ENCODE measurements at places on chromosomes 11 and 22.

DNA sequence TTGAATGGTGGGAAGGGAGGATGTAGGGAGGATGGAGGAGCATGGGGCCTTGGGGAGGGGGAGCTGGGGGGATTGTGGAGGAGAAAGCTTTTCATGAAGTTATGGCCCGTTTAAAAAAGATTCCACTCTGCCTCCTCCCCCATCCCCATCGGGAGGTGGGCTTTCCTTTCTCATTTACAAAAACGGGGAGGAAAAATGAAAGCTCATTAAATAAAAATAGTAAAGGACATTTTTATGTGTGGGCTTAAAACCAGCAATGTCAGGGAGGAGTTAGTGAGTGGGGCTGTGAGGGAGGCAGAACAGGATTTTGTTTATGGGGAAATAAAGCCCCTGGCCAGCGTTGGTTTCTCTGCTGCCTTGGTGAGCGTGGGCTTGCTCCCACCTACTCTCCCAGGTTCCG, 83.2 kb downstream of the ZBTB16 start:
- DNase-seq, result no peak

DNA sequence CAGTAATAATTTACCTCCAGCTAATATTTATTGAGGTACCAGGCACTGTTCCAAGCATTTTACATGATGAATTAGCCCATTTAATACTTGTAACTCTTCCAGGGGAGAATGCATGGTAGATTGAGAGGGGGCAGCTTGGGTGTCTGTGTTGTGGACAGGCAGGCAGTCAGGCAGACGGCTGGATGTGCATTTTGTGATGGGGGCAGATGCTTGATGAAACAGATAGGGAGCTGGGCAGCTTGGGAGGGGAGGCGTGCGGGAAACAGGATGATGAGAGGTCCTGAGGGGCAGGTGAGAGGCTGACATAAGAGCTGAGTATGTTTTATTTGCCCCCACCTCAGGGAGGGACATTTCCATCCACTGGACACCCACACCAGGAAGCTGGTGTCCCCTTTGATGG, 33.1 kb upstream of the SHISAL1 start:
- no peak for DNase-seq

GRCh38 chr11:59292611-59293010, 66.1 kb upstream of the OR5AN1 start:
- DNase-seq, result no peak

DNA sequence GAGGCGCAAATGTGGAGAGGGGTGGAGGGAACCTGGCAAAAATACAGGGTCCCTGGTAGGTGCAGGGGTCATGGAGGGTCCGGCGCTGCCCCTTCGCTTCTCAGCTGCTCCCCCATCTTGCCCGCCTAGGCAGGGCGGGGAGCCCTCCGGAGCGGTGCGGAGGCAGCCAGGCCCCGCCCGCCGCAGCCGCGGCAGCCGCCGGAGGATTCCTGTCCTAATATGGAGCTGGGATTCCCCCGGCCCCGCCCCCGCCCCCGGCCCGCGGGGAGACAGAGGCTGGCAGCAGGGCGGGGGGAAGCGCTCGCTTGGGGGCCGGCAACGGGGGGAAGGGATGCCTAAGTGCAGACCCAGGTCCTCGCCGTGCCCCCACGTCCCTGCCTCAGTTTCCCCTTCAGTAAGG, 1.0 kb upstream of the NPAS4 start:
- DNase-seq, result peak; percentile 24

GRCh38 chr11:2824851-2825250, 60.7 kb downstream of the CDKN1C start:
- no peak for DNase-seq

DNA sequence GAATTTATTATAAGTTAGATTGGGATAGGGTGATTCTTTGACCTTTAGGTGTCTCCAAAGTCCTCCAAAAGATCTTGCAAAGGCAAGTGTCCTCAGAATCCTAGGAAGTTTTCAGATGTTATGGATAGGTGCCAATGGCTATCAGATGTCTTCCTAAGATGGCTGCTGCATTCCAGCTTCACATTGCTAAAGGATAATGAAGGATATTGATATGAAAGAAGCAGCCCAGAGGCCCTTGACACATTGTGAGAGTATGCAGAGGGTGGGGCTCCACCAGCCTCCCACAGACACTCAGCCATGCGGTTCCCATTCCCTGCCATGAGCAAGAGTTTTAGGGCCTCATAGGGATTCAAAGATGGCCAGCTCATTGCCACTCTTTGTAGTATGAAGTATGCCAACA, 22.3 kb upstream of the GLYATL2 start:
- no peak for DNase-seq

- no peak for DNase-seq
These were observed 555.0 kb downstream of the BRD1 start for GRCh38 chr22:49272546-49273125.

DNA sequence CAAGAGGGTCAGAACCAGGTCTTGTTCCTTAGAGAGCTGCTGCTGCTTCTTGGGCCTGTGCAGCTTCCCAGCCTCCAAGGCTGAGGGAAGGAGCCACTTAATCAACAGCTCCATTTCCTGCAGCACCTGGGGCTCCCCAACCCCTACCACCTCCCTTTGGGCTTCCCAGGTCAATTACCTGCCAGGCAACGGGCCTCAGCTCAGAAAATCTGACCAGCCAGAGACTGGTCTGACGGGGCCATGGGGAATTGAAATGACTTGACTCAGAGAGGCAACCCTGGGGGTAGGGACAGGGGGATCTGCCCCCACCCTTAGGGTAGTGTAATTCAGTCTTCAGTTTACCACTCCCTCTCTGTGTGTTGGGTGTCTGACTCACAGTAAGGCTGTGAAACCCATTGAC, 4.7 kb upstream of the MAJIN start:
- no peak for DNase-seq

- DNase-seq, result no peak
These were observed 7.8 kb downstream of the ADAMTS8 start for GRCh38 chr11:130420478-130421198.

DNA sequence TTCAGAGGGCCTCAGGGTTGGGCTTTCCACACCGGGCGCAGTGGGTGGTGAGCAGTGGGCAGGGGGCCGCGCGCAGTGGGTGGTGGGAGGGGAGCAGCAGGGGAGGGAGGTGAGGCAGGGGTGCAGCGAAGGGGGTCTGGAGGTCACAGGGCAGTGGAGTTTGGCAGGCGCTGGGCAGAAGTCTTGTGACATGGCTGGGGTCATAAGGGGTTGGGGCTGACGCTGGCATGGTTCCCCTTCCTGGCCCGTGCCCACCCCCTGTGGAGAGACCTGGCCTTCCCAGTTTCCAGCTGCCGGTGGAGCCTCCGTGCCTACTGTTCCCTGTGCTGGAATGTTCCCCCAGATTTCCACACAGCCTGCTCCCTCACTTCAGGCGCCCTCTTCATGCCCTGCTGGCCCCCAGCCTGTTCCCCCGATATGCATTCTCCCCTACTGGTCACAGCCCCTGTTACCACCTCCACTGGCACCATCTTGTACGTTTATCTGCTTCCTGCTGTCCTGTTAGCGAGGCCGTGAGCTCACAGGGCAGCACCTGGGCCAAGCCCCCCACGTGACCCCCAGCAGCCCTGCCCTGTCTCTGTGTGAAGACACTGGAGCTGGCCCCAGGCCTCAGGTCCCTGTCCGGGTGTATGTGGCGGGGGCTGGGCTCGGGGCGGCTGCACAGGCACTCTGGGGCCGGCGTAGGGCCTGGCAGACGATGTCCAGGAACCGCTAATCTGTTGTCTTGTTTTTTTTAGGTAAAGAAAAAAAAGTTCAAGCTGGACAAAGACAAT, 111.6 kb downstream of the KCNQ1OT1 start:
- no peak for DNase-seq

- DNase-seq, result no peak
These were observed 30.9 kb upstream of the NNMT start for GRCh38 chr11:114265122-114265878.

DNA sequence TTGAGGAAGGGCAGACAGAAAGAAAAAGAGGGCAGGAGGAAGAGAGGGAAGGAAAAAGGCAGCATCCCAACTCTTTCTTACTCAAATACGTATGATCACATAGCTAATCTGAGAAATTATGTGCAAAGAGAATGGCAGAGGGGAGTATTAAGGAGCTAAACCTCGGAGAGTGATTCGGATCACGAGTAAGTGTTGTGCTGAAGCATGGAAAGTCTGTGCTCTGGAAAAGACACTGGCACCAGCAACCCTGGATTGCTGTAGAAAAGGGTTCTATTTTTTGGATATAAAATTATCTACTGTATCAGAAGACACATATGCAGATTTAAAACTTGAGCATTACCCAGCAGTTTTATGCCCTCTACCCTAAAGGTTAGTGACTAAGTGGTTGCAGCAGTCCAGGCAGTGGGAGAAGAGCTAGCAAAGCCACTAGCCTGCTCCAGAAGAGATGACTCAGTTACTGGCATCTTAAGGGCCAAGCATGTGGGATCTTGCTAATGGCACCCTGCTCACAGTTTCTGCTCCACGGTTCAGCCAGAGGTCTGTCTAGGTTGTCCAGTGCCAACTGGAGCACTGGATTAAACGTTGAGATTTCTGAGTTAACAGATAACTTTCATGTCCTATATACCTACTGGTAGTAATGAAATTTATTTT, 151.7 kb downstream of the SWAP70 start:
- DNase-seq, result no peak

DNA sequence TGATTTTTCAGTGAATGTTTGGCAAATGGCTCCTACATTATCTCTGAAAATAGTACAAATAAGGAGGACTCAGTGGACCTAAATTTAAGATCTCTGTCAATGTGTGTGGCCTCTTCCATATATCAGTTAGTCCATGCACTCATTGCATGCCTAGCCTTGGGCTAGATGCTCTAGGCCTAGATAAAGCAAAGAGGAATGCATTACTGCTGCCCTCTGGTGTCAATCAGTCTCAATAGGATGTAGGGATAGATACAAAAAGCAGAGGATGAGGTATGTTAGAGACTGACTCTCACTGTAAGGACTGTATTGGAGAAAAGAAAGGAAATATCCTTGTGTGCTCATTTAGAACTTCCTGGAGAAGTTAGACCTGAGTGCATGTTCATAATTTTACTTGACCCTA, 42.0 kb downstream of the MS4A2 start:
- DNase-seq, result no peak

DNA sequence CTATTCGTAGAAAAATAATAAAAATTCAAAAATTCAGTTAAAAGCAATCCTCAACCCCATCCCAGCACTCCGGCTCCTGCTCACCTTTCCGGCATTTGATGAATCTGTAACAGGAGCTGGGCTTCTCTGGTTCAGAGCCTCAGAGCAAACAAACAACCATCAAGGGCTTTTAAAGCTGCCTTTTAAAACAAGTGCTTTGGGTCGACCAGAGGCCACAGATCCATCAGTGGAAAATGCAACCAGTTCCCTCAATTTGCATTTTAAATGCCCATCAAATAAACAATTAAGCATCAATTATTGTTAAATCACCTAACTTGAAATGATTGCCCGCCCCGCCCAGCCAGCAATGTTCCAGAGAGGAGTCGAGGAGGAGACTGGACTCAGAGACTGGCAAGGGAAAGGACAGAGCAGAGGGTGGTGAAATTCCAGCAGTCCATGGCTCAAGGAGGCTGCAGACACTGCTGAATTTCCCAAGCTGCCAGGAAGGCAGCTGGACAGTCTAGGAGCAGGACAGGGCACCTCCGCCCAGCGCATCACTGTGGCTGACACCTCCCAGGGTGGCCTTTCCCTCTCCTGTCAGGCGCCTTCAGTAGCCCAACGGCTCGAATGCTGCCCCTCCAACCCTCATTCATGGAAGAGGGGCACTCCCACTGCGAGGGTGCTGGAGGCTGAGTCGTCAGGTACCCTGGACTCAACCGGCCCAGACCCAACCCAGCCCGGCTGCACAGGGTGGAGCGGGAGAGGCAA, 7.5 kb downstream of the FXYD6 start:
- peak; percentile 78 for DNase-seq

- no peak for DNase-seq
These were observed 34.5 kb upstream of the TEF start for GRCh38 chr22:41347066-41347859.

DNA sequence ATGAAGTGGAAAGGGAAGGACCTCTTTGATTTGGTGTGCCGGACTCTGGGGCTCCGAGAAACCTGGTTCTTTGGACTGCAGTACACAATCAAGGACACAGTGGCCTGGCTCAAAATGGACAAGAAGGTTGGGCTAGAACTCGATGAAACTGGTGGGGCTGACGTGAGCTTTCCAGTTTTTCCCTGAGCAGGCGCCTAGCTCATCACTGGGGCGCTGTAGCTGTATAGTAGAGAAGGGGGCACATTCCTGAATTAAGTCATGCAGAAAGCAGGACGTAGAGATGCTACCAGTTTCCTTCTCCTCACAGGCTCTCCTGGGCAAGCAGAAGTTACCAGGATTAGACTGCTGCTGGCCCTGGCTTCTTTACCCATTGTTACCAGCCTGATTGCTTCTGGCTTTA, 33.3 kb downstream of the NF2 start:
- DNase-seq, result no peak

GRCh38 chr11:131457163-131457562, 86.7 kb downstream of the NTM start:
- DNase-seq, result no peak

- DNase-seq, result no peak
These were observed 26.7 kb downstream of the SERGEF start for GRCh38 chr11:17986007-17986710.

DNA sequence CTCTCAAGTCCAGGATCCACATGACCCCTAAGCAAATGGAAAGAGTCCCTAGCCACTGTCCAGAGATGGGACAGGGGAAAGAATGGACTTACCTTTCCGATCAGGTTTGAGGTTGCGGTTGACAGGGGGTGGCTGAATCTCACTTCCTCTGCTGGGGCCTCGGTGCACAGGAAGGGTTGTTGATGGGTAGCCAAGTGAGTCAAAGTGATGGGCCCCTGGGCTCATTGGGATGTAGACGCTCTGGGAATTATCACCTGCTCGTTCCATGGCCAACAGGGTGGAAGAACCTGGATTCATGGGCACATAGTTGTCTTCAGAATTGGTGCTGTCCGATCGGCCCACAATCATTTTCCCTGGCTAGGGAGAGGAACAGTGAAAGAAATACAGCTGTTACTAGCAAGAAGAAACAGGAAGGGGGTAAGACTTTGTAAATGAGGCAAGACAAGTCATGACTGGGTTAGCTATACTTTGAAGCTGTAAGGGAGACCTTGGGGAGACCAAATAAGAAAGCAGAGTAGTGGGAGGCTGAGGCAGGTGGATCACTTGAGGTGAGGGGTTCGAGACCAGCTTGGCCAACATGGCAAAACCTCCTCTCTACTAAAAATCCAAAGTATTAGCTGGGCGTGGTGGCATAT, 34.7 kb downstream of the USP35 start:
- no peak for DNase-seq

DNA sequence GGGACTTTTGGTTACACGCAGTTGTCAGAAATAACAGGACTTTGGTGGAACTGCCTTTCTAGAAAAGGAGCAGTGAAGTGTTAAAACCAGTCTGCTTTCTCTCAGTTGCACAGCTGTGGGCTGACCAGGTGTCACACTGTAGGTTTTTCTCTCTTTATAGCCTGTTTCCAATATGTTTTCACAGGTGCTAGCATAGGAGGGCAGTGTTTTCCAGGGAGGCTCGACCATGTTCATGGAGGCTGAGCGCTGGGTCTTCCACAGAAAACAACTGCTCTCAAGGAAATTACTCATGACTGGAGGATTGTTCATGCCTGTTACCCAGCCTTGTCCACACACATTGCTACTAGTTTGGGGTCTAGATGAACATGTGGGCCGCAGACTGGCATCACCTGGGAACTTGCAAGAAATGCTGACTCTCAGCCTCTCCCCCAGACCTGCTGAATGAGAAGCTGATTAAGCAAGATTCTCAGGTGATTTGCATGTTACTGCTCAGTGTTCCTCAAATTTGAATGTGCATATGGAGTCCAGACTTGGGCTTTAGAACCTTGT, 157.7 kb downstream of the MAML2 start:
- no peak for DNase-seq

Measured in COR-L47 (cell line).